H9 (cell line): ENCODE measurements at places on chromosomes 3 and 15.

DNA sequence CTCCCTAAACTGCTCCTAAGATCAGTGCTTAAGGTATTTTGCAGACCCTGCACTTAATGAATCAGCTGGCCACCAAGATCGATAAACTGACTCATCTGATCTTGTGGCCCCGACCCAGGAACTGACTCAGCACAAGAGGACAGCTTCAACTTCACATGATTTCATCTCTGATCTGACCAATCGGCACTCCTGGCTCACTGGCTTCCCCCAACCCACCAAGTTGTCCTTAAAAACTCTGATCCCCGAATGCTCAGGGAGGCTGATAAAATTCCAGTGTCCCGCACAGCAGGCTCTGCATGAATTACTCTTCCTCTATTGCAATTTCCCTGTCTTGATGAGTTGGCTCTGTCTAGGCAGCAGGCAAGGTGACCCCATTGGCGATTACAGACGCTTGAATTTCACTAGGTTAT, 13.5 kb downstream of the HTR3E start:
- DNase-seq = peak; percentile 52

DNA sequence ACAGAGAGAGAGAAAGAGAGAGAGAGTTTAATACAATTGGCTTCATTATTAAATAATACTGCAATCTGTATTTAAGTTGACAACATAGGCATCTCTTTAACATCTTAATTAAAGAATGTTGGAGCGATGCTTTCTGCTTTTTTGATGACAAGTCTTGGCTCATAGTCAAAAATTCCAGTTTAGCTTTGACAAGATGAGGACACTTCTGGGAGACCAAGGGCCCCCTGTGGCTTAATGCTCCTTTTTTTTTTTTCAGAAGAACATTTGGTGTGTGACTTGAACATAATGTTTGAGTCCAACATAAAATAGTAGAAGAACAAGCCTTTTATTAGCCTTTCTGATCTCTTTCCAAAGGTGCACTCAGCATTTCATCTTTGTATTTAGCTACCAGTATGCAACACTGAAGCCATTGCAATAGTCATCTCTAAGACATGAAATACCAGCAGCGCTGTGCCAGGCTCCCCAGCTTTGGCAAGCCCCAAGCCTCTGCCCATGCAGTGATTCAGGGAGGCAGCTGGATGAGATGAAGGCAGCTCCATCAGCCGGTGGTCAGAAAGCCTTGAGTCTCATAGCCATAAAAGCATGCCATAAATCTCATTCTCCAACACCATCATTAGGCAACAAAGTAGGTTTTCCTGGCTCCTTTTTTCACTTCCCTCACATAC, 349.4 kb upstream of the SEMA6D start:
- no peak for DNase-seq

DNA sequence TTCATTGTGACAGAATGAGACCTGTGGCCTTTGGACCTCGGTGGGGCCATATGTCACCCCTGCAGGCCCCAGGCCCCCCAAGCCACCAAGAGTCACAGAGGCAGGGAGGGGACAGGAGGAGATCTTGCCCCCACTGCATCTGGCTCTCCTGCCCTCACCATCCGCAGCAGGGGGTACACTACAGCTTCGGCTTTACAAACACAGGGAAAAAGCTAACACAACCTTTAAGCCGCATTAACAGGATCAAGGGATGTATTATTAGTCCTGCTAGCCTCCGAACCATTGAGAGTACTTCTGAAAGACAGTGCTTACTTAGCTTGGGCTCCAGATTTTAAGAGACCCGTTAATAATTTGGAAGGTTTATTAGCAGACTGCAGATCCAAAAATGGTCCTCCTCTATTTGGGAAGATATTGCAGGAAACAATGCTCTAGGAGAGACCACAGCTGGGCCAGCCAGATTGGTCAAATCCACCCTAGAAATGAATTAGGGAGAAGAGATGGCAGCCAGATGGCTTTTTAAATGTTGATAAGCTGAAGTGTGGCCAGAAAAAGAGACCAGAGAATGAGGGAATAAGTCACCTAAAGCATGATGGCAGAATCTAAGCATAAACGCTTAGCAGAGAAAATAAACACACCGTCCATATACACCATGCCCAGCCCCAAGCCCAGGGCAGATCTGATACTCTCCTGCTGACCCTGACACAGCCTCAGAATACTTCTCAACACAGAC, 31.5 kb downstream of the SRGAP3 start:
- no peak for DNase-seq

- no peak for DNase-seq
These were observed 2.7 kb upstream of the LMAN1L start for GRCh38 chr15:74809956-74810355.
